ENCODE measurements at places on chromosomes 4 and X.

GRCh38 chr4:7598939-7599790 is 164.4 kb upstream of the PSAPL1 start:
- DNase-seq: no peak

GRCh38 chr4:173448103-173448502 is 49.2 kb upstream of the SCRG1 start:
- DNase-seq: no peak

DNA sequence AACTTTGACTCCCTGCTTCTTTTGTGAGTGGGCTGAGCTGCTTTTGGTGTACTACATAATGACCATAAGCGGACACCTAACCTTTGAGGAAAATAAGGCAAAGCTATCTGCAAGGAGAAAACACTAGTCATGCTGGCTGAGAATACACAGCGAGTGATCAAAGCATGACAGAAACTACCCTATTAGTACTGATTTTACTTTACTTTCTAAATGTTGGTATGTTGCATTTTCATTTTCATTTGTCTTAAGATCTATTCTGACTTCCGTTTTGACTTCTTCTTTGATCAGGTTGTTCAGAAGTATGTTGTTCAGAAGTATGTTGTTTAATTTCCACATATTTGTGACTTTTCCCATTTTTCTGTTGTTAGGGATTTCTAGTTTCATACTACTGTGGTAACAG is 361.1 kb downstream of the TRAM1L1 start:
- DNase-seq: no peak

- DNase-seq: no peak
These were observed 526.6 kb upstream of the SLIT2 start for GRCh38 chr4:19725130-19725529.

DNA sequence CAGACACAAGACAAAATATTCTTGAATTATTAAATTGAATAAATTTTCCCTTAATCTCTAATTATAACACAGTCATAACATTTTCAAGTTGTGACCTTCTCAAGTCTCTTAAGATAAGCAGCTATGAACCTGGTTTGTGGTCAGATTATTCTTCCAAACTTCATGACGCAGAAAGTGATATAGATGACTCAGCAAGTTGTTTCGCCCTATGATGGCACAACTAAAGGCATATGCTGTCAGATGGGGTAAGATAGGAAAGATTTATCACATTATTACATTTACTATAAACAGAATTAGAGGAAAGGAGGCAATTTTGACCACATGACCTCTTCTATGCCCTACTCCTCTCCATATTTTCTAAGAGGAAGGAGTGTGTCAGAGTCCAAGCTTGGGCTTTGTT is 4.6 kb upstream of the DCAF12L2 start:
- DNase-seq: no peak

- no peak for DNase-seq
These were observed 9.7 kb downstream of the CLCN3 start for GRCh38 chr4:169630069-169630468.

- no peak for DNase-seq
These were observed 46.9 kb downstream of the SMIM31 start for GRCh38 chr4:164800786-164801185.

DNA sequence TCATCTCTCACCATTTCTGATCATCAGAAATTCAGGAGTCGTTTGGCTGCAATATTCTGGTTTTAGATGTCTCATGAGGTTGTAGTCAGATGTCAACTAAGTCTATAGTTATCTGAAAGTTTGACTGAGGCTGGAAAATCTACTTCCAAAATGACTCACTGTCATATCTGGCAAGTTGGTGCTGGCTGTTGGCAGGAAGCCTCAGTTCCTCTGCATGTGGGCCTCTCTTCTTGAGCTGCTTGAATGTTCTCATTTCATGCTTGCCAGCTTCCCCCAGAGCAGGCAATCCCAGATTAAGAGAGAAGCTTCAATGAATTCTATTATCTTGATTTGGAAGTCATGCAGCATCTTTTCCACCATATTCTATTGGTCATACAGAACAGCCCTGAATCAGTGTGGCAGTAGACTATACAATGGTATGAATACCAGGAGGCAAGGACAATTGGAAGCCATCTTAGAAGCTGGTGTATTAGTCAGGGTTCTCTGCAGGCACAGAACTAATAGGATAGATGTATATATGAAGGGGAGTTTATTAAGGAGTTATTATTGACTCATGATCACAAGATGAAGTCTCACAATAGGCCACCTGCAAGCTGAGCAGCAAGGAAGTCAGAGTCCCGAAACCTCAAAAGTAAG is 46.8 kb upstream of the ELF2 start:
- DNase-seq: no peak

DNA sequence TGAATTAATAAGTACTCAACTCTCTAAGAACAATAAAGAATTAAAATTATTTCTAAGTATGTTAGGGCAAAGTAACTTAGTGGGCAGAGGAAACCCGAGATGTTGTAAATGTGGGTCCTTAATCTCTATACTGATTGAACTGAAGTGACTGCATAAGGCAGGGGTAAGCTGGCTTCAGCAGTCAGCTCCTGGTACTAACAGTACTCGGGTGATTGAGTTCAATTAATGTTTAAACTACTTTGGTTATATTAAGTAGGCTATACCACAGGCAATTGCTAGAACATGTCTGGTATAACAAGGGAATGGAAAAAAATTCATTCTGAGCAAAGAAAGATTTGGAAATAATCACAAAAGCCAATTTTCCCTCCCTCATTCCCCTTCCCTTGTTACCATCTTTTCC is 90.7 kb downstream of the LNX1 start:
- DNase-seq: no peak

- DNase-seq: no peak
These were observed 28.7 kb upstream of the BMP2K start for GRCh38 chr4:78747475-78747922.

DNA sequence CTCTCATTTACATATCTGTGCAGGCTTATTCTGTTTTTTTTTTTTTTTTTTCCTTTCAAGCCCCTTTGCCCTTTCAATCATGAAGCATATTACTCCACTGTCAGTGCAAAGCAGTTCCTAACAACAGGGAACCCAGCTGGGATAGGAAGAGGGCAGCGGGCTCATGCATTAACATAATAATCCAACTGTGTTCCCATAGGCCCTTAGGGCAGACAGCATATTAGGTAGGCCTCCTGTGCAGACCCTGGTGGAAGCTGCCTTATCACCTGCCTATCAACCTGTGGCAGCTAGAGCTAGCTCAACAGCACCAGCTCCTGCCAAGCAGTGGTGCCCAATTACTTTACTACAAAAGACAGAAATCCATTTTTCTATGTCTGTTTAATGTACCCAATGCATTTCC is 49.3 kb downstream of the SLC10A7 start:
- DNase-seq: no peak

- DNase-seq: no peak
These were observed 25.4 kb upstream of the PPP1R2C start for GRCh38 chrX:42803320-42803719.

DNA sequence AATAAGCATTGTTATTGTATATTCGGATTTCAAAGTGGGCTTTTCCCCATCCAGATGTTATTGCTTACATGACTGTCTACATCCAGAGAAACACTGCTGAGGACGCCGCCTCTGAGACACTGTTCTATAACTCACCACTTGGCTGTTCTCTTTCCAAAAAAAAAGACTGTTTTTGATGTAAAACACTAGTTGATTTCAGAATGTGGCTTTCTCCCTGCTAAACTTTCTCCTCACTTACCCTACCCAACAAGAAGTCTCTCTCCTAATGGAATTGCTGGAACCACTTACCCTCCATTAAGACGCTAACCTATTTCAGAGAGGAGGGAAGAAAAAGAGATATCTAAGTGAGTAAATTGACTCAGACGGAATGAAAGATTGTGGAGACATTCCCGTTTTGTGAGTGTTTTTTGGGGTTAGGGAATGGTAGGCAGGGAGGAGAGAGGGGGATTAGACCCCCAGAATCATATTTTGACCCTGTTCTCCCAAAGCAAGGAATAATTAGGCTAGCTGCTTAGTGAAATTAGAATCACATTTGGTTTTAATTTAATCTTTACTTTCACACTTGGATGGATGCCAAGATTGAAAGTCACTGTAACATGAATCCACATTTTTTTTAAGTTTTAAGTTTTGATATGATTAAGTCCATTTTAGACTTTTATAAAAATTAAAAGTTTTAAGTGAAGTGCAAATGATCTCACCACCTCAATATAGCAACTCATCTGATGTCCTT is 174.9 kb downstream of the CHIC2 start:
- no peak for DNase-seq

- DNase-seq: no peak
These were observed 515.1 kb upstream of the DIPK2B start for GRCh38 chrX:45715748-45716147.

- DNase-seq: no peak
These were observed 129.4 kb upstream of the ARSJ start for GRCh38 chr4:114108869-114109268.

DNA sequence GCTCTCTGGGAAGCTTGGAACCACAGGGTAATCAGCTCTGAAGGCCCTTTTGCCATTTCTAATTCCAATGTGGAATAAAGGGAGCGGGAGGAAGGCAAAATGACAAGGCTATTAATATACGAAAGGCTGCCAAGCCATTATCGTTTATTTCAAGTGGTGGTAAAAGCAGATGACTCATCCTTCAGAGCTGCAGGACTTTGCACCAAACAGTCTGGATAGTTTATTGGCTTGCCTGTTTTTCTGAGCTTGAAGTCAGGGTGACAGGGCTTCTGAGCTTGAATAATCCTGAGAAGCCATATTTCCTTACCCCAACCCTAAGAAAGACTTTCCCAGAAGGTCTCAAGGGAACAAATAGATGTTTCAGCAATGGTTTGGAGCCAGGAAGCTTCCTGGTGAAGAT is 7.7 kb upstream of the GABRE start:
- DNase-seq: no peak

DNA sequence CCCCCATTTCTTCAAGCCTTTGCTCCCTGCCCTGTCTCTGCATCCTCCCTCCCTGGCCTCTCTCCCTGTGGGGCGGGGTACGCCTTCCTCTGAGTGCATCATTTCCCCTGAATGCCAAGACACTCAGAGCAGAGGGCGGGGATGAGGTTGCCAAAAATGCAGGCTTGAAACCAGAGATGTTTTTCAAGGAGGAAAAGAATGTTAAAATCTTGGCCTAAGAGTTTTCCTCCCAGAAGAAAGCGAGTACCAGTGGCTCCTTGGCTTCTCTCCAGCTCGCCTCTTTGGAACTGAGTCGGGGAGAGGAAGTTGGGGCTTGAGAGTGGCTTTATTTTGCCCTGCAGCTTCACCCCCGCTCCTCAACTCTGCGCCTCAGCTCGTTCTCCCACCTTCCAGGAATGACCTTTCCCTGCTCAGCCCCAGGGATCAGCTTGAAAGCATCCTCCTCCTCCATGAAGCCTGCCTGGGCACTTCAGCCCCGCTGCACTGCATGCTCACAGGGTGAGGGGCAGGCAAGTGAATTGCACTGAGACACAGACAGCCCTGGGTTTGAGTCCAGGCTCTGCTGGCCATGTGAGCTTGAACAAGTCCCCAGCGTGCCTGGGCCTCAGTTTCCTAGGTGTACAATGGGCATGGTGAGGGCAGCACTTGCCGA is 57.5 kb upstream of the SORCS2 start:
- no peak for DNase-seq

- no peak for DNase-seq
These were observed 17.5 kb downstream of the MTHFD2L start for GRCh38 chr4:74175379-74175778.
